NCI-H345 (cell line): ENCODE measurements at places on chromosomes 3 and 15.

- DNase-seq, result peak; percentile 41
Observed at GRCh38 chr3:159766563-159767185, 222.0 kb upstream of the IL12A start.

DNA sequence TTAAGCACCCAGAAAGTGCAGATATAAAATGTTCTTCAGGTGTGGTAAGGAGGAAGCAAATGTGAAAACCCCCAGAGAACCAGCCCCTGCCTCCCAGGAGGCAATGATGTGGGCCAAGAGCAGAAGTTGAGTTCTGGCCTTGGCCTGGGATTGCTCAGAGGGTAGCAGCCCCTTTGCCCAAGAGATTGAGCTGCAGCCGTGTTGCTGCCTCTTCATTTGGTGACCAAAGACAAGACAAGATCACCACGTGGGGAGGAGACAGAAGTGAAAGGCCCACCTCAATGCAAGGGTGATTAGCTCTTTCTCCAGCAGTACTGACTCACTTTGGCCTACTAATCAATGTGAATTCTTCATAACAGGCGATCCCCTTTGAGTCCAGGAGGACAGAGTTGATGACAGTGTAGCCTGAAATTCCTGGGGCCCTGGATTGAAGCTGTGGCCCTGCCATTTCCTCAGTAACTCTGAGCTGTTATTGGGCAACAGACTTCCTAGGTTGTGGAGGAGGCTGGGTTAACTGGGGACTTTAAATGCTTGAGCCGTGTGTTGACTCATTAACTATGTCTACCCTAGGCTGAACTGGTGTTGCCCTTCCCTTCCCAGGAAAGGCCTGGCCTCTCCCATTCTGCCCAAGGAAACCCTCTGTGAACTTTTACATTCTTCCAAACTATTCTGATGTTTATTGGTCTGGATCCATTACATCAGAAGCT is 86.5 kb downstream of the ST6GAL1 start:
- DNase-seq, result no peak

DNA sequence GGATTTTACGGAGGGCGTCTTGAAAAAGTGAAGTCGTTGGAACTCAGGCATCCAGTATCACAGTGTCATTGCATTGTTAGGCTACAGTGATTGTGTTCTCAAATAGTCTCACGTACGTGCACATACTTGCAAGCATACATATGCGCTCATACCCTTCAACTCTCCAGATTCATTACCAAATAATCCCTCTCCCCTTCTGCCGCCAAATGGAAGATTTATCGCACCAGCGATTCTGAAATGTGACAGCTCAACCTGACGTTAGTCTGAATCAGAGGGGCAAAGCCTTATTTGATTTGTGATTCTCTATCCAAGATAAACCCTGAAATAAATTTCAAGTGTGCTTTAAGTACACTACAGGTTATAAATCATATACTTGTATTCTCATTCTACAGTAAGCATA is 119.4 kb downstream of the GADL1 start:
- DNase-seq, result no peak

GRCh38 chr3:128432301-128432970 is 34.3 kb downstream of the DNAJB8 start:
- DNase-seq, result no peak

- no peak for DNase-seq
Observed at GRCh38 chr3:123061856-123062255, 5.0 kb upstream of the PDIA5 start.

DNA sequence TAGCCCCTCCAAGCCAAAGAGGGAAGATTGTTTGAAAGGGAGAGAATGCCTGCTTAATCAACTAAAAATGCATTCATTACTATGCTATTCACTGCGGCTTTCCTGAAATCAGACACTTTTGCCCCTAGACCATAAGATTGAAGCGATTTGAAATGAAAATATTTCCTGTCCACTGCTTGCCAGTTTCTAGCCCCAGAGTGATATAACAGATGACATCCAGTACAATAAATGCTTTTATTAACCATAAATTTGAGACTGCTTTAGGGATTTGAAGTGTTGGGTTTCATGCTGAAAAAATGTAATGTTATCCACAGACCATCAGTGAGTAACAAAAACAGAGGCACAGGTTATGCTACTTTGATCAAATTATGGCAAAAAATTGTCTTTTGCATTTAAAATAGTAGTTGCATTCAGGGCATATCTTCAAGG is 14.1 kb downstream of the IL17RD start:
- DNase-seq, result no peak

DNA sequence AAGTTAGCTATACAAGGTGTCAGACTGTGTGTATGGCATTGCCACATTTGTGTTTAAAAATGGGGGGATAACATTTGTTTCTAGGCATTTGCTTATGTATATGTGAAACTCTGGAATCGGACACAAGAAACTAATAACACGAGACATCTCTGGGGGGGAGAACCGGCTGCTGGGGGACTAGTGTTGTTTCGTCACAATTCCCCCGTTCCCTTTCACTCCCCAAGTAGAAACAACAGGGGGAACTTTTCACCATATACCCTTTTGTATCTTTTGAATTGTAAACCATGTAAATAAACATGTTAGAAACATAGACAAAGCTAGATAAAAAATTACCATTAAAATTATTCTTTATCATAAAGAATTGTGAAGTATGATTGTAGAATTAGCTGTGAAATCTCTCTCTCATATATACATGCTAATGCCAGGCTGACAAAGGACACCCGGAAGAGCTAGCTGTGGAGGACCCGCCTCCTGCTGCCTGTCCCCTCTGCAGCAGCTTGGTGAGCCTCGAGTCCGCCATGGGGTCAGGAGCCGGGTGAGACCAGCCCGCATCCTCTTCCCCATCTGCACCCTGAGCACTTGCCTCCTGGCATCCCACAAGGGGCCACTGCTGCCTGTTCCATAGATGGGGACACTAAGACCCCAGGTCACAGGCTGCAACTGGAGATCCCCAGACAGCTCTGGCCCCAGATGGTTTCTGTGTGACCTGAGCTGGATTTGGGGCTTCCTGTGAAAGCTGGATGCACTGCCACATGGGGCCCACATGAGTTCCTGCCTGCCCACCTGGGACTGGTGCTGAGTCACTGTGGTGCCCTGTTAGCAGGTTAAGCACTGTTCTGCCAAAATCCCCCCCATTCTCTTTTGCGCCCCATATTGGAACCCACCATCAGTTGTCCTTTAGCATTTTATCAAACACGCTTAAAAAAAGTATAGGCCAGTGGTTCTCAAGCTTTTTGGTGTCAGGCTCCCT is 91.6 kb downstream of the IQSEC1 start:
- no peak for DNase-seq
